Activated CD8-positive, alpha-beta memory T cell treated with anti-CD3 and anti-CD28 coated beads for 4 hours (primary cell): ENCODE measurements at places on chromosomes 7 and 10.

GRCh38 chr7:149704507-149704906 is 68.9 kb downstream of the ZNF467 start:
- DNase-seq = no peak

DNA sequence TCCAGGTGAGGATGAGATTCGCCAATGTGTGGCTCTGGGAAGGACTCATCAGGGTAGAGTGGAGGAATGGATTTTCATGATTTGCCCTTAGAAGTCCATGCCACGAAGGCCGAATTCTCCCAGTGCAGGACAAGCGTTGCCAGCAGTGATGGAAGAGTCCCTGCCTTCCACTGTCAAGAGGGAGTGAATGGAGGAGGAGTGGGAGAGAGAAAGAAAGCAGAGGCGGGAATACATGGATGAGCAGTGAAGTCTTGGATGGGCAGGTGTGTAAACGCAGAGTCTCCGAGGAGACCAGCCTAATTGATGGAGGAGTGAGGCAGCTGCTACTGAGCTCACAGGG is 419.2 kb downstream of the GLRX3 start:
- DNase-seq = no peak

DNA sequence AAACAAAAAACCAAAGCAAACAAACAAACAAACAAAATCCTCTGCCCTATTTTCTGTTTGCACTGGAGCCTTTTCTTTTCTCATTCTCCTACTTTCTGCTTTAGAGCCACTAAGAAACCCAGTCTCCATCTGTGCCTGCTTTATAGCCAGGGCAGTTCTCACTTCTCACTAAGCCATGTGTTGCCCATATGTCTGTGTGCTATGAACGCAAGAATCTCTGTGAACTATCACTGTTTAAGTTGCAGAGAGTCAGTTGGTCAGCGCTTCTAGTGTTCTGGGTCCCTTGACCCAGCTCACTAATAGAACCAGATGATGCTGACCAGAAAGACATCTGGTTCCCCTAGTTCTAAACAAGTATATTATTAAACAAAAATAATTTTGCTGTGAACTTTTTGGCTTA is 81.4 kb downstream of the FAM185A start:
- no peak for DNase-seq

GRCh38 chr10:69916118-69916517 is 114.4 kb downstream of the COL13A1 start:
- DNase-seq = no peak

GRCh38 chr7:96416116-96416515 is 94.2 kb upstream of the SLC25A13 start:
- no peak for DNase-seq

DNA sequence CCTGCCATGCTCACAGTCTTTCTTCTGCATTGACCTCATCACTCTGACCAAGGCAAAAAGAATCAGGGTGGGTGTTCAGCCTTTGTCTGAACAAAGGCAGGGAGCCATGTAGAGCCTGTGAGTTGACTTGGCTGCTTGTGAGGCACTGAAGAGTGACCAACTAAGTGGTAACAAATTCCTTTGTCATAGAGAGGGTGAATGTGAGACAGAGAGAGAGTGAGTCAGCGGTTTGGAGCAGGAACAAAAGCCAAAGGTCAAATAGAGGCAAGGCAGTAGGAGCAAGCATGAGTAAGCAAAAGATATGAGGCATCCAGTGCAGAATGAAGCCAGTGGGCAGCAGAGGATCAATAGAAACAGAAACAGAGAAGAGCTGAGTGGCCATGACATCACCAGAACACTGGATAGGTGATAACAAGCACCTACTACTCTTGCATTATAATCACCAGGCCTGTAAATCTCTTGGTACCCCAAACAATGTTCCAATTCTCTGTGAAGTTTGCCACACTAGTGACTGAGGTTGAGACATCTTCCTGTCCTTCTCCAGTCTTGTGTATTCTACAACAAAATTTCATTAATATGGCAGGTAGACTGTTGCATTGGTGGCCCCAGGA is 116.2 kb upstream of the LAMB4 start:
- DNase-seq = no peak

- DNase-seq = no peak
Measured at GRCh38 chr10:70557876-70558275, 44.7 kb downstream of the PRF1 start.

- DNase-seq = no peak
Measured at GRCh38 chr7:47480576-47481538, 101.1 kb downstream of the TNS3 start.

GRCh38 chr7:151687523-151688235 is 168.0 kb upstream of the RHEB start:
- no peak for DNase-seq

DNA sequence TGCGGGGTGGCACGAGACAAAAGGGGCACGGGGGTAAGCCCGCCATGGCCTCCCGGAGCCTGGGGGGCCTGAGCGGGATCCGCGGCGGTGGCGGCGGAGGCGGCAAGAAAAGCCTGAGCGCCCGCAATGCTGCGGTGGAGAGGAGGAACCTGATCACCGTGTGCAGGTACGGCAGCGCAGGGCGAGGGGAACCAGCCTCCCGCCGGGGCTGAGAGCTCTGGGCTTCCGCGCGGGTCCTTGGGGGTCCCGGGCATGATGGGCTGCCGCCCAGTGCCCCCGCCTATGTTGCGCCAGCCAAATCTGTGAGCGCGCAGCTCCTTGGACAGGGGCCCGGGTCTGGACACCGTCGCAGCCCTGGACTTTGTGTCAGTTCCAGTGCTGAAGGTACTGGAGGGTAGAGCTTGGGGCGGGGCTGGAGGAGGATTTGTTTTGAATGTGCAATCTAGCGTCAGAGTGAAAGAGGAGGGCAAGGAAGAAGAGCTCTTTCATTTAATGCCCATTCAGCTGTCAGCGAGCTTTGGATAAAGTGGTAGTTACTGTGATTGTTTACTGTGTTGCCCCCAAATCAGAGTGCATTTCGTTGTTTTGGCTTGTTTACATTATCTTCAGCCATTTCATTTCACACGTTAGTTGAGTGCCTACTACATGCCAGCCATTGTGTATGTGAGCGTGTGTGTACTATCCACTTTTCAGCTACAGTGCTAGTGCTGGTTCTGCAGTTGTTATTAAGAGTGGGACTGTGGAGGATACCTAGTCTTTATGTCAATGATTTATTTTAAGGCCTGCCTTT is 777 bp downstream of the RUNDC3B start:
- no peak for DNase-seq

DNA sequence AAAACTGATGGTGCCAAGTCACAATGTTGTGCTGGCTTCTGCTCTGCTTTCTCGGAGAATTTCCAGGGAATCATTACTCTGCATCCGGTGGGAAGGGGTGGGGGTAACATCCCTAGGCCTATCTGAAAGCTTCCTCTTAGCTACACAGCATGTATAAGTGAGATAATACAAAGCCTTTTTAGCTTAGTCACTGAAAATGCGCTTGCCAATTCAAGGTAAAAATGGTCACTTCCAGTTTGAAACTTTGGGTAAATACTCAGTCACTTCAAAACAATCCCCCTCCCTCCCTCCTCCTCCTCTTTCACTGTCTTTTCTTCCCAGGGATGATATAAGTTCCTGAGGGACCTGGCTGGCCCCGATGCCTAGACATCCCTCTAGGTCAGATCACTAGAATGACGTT is 57.3 kb upstream of the APBB1IP start:
- no peak for DNase-seq

- no peak for DNase-seq
Measured at GRCh38 chr7:39985398-39985918, 35.4 kb downstream of the CDK13 start.

- no peak for DNase-seq
Measured at GRCh38 chr7:105218939-105219770, 169.6 kb downstream of the SRPK2 start.

DNA sequence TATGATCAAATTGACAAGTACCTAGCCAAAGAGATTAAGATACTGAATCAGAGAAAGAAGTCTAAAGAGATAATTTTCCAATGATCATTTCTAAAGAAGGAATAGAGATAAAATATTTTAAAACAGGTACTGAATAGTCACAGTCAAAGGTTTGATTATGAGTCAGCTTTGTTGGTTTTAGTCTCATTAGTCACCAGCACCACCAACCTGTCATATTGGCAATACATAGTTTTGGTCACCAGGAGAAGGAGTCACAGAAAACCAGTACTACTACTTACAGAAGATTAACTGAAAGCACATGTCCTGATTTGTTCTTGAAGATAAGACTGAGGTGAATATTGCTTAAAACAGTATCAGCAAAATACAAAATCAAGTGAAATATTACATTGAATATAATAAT is 34.6 kb downstream of the ZEB1 start:
- DNase-seq = peak; percentile 6

DNA sequence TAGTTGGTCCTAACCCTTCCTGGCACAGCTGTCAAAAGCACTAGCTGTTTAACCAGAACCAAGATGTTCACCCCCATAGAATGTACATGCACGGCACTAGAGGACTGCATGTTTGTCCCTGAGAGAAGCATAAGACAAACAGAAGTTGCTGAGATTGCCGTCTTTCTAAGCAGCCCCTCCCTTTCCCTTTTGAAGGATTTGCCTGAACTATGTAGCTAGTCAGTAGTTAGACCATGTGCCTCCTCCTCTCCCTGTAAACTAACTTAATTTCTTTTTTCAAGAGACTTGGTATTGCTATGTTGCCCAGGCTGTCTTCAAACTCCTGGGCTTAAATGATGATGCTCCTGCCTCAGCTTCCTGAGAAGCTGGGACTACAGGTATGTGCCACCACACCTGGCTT is 40.7 kb downstream of the TBC1D12 start:
- DNase-seq = no peak

DNA sequence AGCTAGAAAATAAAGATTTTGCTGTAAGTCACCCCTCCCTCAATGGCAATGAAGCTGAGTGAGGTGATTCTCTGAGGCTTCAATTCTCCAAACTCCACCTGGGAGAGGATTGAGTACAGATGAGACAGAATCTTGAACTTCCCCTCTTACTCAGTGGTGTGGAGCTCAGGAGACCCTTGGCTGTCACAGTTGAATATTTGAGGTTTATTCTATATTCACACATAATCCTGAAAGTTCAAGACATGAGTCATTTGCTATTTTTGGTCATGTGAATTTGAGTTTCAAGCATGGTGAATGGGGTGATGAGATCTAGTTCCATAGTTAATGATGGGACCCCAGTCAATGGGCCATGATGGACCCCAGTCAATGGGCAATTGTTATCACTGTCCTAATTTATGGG is 13.9 kb upstream of the TECTB start:
- DNase-seq = no peak

DNA sequence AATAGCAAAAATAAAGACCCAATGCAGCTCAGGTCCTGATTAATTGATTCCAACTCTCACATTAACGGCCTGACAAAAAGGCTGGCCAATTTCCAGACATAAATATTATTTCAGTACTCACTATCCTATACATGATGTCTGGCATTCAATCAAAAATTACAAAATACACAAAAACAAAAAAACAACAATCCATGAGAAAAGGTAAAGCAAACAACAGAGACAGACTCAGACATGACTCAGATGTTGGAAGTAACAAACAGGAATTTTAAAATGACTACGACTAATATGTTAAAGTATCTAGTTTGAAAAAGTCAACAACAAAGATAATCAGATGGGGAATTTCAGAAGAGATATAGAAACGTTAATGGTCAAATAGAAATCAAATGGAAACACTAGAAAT is 152.8 kb downstream of the AMPH start:
- DNase-seq = no peak

- no peak for DNase-seq
Measured at GRCh38 chr10:22646388-22646853, 68.0 kb downstream of the PIP4K2A start.

DNA sequence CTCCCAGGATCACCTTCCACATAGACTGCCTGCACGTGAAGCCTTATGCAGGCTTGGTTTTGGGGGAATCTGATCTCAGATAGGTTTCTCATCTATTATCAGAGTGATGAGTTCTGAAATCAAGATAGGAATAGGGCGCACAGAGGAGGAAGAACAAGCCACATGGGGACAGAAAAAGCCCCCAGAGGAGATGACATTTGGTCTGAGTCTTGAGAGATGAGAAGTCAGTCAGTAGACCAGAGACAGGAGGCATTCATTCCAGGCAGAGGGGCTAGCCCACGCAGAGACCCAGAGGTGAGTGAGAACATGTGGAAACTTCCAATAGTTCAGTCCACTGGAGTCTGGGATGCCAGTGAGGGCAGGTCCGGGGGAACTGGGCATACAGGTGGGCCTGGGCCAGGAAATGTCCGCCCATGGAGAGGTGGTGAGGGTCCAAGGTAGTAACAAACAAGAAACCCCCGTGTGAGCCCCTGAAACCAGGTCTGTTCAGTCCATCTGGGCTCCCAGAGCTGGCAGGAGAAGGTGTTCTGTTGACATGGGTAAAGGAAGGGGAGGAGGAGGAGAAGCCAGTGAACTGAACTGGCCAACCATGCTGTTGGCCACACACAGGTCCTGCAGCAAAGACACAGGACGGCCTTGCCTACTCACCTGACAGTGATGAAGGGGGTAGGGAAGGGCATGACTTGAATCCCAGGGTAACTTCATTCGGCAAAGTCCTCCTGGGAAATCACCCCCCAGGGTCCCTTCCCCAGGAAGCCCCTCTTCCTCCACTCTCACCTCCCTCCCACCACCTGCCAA is 69.3 kb upstream of the SMNDC1 start:
- DNase-seq = no peak

GRCh38 chr10:31605861-31606525 is 287.0 kb downstream of the ZEB1 start:
- DNase-seq = no peak

DNA sequence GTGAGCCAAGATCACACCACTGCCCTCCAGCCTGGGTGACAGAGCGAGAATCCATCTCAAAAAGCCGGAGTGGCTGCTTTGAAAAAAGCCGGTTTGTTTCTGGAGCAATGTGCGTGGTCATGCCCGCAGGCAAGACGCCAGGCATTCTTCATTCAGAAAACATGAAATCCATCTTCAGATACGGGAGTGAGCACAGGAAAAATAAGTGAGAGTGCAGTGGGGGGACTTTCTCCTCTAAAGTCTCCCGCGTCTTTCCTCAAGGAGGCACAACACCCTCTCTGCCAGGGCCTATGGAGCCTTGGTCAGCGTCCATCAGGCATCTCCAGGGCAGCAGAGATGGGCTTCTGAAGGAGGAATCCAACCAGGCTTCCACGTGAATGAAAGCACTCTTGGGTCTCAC is 62.3 kb upstream of the DGKI start:
- no peak for DNase-seq

DNA sequence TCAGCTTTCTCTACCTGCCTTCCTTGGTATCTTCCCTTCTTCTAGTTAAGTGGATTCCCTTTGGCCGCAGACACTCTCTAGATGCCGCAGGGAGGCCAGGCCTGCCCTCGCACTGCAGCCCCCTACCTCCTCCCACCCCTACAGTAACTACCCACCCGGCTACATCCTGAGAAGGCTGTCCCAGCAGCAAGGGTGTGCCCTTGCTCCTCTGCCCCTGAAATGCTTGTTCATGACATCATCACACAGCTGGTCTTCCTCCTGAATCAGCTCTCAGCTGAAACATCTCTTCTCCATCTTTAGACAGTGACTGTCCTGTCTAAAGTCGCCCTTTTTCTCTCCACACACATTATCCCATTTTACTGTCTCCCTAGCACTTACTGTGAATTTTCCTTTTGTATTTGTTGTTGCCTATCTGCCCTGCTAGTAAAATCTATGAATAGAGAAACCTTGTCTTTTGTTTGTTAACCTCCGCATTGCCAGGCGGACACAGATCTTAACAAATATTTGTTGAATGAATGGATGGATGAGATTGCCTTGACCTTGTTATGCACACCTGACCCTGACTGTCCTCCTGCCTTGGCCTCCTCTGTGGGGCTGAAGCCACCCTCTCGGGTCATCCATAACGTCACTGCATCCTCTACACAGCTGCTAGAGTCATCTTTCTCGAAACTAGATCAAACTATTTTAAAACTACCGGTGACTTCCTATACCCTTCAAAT is 108.9 kb upstream of the GATA3 start:
- no peak for DNase-seq

GRCh38 chr10:85524001-85524666 is 842.5 kb downstream of the GRID1 start:
- DNase-seq = no peak
